Cardiac septum (tissue), 1 donor: ENCODE measurements at places on chromosomes 4 and X. TPM values are rescaled to one million over a fixed set of nuclear protein-coding genes. Genes with fewer than 3 reads are reported as not detected.

- no peak for DNase-seq
Observed at GRCh38 chr4:87567191-87567590, 38.0 kb upstream of the SPARCL1 start.

- no peak for DNase-seq
Observed at GRCh38 chr4:102104278-102104677, 241.0 kb downstream of the SLC39A8 start.

The IL21 gene
- total RNA-seq, result not detected

DNA sequence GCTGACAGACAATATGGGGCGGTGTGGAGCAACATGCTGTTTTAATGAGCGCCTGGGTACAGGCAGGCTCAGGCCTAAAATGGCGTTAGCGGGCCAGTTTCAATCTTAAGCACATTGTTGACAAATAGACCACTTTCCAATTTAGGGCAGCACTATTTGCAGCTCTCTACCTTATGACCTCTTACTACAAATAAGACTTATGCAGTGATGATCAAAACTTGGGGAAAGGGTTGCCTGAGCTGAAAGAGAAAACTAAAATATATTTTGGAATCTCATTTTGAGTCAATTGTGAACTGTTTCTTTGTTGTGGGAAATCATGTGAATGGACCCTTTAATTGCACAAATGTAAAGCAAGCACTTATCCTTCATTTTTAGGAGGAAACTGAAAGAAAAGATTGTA is 25.5 kb upstream of the GPAT3 start:
- no peak for DNase-seq

DNA sequence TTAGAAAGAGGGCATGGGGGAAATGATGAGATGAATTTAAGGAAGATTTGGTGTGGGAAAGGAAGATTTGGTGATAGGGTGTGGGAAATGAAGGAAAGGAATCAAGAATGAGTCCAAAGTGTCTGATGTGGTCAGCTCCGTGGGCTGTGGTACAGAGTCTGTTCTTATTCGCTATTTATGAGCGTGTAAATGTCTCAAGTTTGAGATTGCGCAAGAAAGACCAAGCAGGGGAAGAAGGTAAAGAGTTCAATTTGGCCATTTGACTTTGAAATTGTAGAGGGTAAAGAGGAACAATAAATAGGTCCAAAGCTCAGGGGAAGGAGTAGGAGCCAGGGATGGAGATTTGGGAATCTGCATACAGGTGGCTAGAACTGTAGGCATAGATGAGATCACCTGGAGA is 11.3 kb upstream of the SMS start:
- no peak for DNase-seq

GRCh38 chr4:150355858-150356455 is 226.0 kb upstream of the MAB21L2 start:
- DNase-seq, result no peak

The RASSF6 gene
- total RNA-seq, result not detected

- no peak for DNase-seq
Observed at GRCh38 chrX:65127842-65128241, 151.6 kb upstream of the ZC4H2 start.

DNA sequence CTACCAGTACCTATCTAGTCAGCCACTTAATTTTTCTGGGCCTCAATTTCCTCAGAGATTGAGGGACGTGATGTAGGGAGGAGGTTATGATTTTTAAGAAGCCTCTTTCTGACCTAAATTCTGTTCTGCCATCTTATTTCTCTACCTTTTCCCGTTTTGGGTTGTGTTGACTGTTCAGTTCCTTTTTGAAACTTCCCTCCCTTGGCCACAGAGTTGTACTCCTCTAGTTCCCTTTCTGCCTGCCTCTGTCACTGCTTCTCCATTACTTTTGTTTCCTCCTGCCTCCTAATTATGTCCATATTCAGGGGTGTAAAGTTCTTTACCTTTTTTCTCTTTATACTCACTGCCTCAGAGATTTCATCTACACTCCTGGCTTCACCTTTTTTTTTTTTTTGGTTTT is 25.4 kb downstream of the CLCN5 start:
- no peak for DNase-seq

- DNase-seq, result no peak
Observed at GRCh38 chr4:81573840-81574239, 102.1 kb upstream of the RASGEF1B start.

- DNase-seq, result no peak
Observed at GRCh38 chr4:104486716-104487504, 7.8 kb downstream of the CXXC4 start.

The LAMP2 gene
- total RNA-seq, result 62.1 TPM

- DNase-seq, result no peak
Observed at GRCh38 chrX:121308276-121308805, 260.9 kb downstream of the GLUD2 start.

The RAB39B gene
- total RNA-seq, result 0.35 TPM

The HS3ST1 gene
- total RNA-seq, result 1.2 TPM

The CYLC1 gene
- not detected for total RNA-seq

- DNase-seq, result no peak
Observed at GRCh38 chrX:48957477-48957826, at the start of gene OTUD5. OTUD5 (minus strand) TSS chrX:48957607; CDS start chrX:48957570, 37 bp downstream.

- no peak for DNase-seq
Observed at GRCh38 chr4:7294176-7294756, 101.9 kb downstream of the SORCS2 start.

GRCh38 chrX:2751291-2751690 is 549 bp upstream of the XG start:
- DNase-seq, result no peak

DNA sequence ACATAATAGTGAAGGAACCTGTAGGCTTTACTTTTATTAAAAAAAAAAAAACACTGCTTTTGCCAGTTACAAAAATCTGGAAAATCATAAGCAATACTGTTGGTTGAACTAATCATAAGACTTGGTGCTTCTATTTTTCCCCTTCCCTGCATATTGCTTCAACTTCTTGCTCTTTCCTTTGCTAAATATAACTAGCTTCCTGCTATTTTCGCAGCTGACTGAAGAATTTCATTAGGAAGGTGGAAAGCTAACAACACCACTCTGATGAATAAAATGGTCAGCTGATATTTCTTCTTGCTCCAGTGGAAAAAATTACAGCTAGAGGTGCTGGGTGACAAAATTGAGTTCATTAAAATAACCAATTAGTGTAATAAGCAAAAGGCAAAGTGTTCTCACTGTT is 39.3 kb downstream of the MEPE start:
- DNase-seq, result no peak

The USP26 gene
- not detected for total RNA-seq

The FGG gene
- not detected for total RNA-seq

The RNF212 gene
- 1.4 TPM for total RNA-seq

- DNase-seq, result no peak
Observed at GRCh38 chrX:24410514-24411189, 50.2 kb downstream of the SUPT20HL1 start.

The NKX6-1 gene
- 0.22 TPM for total RNA-seq

DNA sequence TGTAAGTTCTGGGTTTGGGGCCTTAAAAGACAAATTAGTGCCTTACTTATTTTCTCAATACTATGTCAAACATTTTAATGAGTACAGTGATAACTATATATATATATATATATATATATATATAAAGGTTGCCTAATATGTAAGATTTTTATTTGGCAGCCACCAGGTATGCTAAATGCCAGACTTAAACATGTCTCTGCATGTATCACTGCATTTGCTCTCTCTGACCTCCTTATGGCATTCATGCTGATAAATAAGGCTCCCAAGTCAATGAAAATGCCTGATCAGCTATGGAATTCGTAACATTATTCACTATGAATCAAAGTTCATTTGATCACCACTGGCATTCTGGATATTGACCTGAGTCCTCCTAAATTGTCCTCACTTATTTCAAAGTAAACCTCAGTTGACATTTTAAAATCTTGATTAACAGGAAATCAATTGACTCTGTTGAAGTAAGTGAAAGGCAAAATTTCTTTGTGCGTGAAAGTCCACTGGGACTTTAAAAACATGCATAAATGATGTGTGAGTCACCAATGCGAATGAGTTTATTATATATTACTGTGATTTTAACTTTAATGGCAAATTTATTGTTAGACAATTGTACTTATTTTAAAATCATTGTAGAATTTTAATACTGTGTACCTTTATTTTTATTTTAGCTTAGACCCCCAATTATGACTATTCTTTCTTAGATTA is 29.2 kb upstream of the AREG start:
- DNase-seq, result no peak

DNA sequence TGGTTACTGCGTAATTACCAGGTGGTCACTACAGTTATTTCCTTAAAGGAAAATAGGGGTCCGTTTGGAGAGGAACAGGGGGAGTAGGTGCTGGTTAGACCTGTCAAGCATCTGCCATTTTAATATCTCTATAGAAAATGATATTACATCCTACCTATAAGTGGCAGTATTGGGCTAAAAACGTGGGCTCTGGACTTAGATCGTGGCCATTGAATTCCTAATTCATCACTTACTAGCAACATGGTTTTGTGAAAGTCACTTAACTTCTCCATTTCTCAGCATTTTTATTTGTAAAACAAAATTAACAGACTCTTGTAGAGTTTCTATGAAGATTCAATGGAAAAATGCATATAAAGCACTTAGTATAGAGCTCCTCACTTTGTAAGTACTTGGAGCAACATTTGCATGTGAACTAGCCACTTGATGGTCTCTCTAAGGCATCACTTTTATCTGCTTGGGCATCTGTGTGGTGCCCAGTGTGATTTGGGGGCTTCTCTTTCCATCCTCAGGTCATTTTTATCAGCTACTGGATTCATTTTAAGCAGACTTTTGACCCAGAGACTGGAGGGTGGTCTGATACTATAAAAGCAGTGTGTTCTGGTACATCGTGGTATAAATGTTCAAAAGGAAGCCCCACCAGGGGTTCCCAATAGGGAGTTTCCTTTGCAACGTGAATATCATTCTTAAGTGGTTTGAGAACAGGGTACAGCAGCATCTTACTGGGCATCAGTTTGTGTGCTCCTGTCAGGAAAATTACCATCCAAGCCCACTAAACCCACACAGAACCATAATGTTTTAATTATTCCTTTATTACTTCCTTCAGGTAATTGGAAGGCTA is 42.7 kb upstream of the RASSF6 start:
- no peak for DNase-seq

GRCh38 chrX:2548711-2549423 is 48.1 kb upstream of the DHRSX start:
- DNase-seq, result no peak

DNA sequence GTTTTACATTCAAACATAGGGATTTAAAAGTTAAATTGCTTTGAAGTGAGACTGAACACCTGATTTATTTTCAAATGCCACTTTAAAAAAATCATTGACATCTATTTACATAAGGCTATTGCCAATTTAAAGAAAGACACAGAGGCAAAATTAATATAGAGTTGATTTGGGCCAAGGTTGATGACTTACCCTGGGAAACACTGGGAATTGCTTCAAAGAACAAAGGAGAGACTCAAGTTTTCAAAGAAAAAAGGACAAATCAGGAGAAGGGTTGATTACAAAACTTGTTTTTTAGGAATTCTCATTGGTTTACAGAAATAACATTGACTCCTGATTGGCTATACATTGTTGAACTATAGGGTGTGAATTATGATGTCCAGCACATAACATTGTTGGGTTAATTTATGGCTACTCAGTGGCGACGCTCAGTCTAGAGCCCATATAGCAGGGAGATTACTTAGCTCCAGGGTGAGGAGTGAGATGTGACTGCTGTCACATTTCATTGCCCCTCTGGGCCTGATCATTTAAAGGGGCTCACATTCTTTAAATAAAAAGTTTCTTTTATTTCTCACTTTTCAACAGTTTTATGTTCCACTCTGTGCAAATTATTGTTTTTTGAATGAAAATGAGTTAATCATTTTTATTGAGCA is 184.6 kb downstream of the SPATA18 start:
- DNase-seq, result no peak

DNA sequence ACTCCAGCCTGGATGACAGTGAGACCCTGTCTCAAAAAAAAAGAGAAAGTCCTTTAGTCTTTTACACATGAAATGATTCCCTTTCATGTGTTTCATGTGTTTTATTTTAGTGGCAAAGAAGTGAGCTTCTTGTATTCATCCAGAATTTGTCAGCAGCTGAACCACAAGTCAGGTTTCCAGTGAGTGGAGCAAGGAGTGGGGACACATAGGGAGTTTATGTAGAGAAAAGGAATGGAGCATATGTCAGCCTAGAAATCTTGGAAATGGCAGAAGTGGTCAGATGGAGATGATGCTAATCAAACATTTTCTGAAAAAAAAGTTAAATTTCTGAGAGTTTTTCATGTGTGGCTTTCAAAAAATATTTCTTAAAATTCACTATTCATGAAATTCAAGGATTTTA is 383.0 kb upstream of the GATB start:
- no peak for DNase-seq

The SMAD1 gene
- total RNA-seq, result 10.8 TPM

The ITM2A gene
- 57.8 TPM for total RNA-seq

DNA sequence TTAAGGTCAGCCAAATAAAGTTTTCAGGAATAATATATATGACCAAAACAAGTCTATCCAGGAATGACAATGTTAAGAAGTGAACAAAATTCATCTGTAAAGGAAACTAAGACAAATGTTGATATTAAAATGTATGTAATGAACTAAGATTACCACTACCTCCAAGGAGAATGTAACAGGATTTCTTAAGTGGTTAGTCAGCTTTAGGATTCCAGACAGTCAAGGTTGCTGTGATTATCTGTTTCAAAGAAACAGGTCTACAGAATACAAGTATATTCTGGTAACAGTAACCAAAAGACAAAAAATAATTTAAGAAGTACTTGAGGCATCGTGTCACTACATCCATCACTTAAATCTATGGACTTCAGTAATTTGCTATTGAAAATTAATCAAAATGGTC is 172.8 kb downstream of the SCFD2 start:
- DNase-seq, result no peak
